Activated naive CD8-positive, alpha-beta T cell treated with anti-CD3 and anti-CD28 coated beads, Interleukin-2, amount 10 ng/mL, durations not matched to agents 7 days and 5 days (primary cell): ENCODE measurements at places on chromosomes 1 and 21. TPM values are rescaled to one million over a fixed set of nuclear protein-coding genes. Genes with fewer than 3 reads are reported as not detected.

The COP1 gene
- total RNA-seq: 43.2 TPM

DNA sequence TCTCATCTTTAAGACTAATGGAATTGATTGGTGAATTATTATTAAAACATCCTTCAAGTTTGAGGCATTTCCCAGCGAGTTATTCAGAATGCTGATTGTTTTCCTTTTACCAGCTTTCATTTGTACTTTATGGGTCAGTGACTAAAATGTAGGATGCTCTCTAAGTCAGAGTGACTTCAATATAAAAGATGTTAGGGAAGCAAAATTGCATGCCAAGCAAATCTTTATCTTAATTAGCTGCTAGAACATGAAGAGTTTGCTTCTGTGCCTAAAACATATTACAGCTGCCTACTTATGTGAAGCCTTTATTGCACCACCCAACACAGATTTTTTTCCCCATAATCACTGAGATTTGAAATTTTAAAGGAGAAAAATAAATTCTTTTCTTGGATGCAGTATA lies 79.8 kb upstream of the CYYR1 start:
- no peaks in the 10 kb centered on the region for H3K36me3 ChIP-seq
- no peak for DNase-seq
- H3K4me1 ChIP-seq: no peaks in the 10 kb centered on the region
- H3K27me3 ChIP-seq: peaks cover 1% of the 10 kb centered on the region

The NBPF10 gene
- 1.5 TPM for total RNA-seq

DNA sequence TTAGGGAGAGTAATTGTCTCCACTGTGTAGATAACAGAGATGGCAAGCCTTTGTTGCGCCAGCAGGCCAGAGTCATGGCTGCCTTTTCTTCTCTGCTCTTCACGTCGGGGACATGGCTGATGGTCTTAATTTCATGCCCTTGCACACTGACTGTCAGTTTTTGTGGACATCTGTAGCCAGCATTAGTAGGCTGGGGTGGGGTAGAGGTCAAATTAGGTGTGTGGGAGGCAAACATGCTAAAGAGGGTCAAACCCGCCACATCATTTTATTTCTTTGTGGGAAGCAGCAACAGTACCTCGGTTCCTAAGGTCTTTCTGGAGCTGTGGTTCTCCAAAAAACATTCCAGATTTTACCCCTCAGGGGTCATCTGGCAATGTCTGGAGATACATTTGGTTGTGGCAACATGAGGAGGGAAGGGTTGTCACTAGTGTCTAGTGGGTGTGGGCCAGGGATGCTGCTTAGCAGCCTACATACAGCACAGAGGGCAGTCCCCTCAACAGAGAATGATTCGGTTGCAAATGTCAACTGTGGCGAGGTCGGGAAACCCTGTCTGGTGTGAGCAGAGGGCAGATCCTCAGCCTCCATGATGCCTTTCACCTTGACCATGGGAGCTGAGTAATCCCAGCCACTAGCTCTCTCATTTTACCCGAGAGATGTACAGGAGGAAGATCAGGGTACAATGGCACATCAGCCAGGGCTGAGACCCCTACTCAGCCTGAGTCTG lies 14.7 kb downstream of the RUNX1 start:
- peaks cover 7% of the 10 kb centered on the region for H3K36me3 ChIP-seq
- peaks cover 37% of the 10 kb centered on the region for H3K4me1 ChIP-seq
- no peak for DNase-seq
- H3K27ac ChIP-seq: no peak overlapping the region
- no peak overlapping the region for H3K4me3 ChIP-seq
- H3K27me3 ChIP-seq: peaks cover 7% of the 10 kb centered on the region

DNA sequence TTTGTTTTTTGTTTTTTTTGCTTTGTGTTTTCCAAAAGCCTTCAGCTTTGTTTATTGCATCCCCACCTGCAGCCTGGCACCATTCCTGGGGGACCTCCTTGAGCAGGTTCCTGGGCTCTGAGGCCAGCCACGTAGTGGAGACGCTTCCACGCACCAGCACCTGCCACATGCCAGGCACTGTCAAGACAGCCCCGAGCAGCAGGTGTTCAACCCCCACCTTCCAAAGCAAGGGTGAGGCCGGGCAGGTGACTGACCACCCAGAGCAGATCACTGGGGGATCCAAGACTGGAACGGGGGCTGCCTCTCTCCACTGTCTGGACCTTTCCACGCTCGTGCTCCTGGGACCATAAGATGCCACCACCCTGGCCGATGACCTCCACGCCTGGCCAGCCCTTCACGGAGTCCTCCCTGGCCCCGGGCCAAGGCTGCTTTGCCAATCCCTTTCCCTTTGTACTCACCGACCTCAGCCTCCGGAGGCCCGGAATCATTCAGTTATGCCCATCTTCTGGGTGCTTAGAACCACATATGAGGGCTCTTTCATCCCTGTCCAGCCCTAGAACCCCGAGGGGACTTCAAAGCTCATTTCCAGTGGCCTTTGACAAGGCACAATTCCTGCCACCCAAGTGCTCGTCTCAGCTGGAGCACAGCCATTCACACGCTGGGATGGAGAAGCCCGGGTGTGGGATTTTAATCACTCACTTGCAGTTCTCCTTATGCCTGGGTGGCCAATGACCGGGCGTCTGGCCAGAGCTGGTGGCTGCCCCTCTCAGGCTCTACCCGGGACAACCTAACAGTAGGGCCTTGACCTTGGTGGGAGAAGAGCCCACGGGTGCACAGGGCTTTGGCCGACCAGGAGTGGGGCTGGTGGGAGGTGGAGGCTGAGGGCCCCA lies 330.8 kb downstream of the NPHP4 start:
- no peaks in the 10 kb centered on the region for H3K36me3 ChIP-seq
- no peaks in the 10 kb centered on the region for H3K27me3 ChIP-seq
- no peak overlapping the region for H3K4me3 ChIP-seq
- H3K27ac ChIP-seq: no peak overlapping the region

The OTUD7B gene
- 12.8 TPM for total RNA-seq

GRCh38 chr1:175269151-175269550 lies 76.6 kb upstream of the KIAA0040 start:
- H3K27ac ChIP-seq: no peak overlapping the region
- no peaks in the 10 kb centered on the region for H3K27me3 ChIP-seq
- no peak for DNase-seq
- H3K36me3 ChIP-seq: no peaks in the 10 kb centered on the region

The CDA gene
- not detected for total RNA-seq

DNA sequence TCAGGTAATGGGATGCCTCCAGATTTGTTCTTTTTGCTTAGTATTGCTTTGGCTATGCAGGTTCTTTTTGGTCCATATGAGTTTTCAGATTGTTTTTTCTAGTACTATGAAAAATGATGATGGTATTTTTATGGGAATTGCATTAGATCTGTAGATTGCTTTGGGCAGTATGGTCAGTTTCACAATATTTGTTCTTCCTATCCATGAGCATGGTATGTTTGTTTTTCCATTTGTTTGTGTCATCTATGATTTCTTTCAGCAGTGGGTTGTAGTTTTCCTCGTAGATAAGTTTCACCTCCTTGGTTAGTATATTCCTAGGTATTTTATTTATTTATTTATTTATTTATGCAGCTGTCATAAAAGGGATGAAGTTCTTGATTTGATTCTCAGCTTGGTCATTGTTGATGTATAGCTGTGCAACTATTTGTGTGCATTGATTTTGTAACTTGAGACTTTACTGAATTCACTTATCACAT lies 103.9 kb upstream of the DNAH14 start:
- no peak overlapping the region for H3K4me3 ChIP-seq
- H3K27ac ChIP-seq: no peak overlapping the region
- no peaks in the 10 kb centered on the region for H3K4me1 ChIP-seq
- no peaks in the 10 kb centered on the region for H3K36me3 ChIP-seq
- DNase-seq: no peak

The TRPM2 gene
- 31.1 TPM for total RNA-seq

DNA sequence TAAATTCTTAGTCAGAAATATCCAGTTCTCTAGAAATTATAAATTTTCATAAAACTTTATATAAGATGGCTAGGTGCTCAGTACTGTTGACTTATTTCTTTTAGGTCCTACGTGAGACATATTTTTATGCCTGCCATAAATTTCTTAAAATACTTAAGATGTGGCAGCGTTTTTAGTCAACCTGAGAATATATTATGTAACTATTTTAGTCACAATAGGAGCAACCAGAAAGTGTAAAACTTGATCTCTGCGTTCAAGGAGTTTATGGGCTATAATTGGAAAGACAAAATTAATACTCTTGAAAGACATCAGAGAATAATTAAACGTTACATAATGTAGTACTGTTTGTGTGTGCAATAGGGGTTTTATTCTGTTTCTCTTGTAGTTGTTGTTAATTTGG lies 24.1 kb upstream of the PGM1 start:
- no peak overlapping the region for H3K4me3 ChIP-seq
- no peak overlapping the region for H3K27ac ChIP-seq
- no peak for DNase-seq

DNA sequence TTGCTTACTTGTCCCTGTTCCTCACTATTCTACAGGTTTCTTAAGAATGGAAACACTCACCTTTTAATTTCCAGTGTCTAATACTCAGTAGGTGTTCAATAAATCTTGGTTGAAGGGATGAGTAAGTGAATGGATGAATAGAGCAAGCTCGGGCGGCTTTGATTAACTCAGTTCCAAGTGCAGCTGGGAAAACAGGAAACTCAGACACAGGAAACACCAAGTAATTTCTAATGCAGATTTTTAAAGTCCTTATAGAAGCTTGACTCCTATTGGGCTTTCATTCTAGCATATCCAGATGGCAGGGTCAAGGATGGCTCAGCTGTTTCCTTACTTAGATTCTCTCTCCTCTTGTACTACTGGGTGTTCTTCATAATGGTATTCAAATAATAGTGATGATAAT lies 14.0 kb downstream of the CAMK1G start:
- H3K36me3 ChIP-seq: no peaks in the 10 kb centered on the region
- no peak for DNase-seq
- no peaks in the 10 kb centered on the region for H3K4me1 ChIP-seq
- peaks cover 50% of the 10 kb centered on the region for H3K27me3 ChIP-seq
- no peak overlapping the region for H3K27ac ChIP-seq

DNA sequence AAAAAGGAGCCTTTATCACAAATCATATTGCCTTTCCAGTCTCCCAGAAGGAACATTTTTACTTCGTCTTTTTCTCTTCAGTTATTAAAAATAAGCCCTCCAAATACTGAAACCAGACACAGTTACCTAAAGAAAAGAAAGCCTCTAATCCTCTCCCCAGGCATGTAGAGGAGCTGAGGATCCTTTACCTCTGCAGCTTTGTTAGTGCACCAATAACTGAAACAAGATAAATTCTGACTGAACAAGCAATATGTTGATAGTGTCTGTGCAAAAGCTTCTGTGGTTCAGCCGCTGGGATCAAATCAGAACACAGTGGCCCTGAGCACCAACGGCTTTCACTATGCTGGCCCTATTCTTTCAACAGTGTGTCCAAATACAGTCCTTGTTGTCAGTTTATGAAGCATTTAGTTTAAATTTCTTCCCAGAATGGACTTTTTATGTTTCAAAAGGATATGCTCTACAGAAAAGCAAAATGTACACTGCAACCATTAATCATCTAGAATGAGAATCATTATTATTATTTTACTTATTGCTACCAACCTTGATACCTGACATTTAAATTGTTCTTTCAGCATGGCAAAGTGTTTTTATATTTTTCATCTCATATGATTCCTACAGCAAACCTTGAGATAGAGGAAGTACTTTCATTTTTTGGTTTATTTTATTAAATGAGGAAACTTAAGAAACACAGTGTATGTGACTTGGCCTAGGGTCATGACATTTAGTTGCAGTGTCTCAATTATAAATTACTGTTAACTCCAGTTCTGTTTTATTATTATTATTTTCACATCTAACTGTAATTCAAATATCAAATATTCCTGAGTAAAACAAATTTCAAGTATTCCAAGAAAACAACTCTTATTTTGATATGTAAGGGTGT lies 217.9 kb downstream of the NEGR1 start:
- DNase-seq: no peak
- no peaks in the 10 kb centered on the region for H3K4me1 ChIP-seq
- H3K4me3 ChIP-seq: no peak overlapping the region
- H3K36me3 ChIP-seq: no peaks in the 10 kb centered on the region

DNA sequence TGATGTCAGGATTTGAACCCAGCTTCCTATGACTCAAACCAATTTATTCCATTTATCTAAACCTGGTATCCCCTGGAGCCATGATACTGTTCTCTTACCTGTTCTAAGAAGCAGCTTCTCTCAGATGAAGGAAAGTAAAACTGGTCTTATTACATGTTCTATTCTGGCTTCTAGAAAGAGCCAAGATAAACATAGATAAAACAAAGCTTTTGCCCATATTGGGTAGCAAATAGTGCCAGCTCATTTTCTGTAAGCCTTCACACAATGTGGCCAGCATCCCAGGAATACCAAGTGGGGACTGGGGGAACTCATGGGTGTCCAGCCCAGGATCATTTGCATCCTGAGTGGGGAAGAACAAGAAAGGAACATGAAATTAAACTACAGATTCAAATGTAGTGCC lies 53.5 kb upstream of the EPHA8 start:
- H3K36me3 ChIP-seq: peaks cover 10% of the 10 kb centered on the region
- no peak overlapping the region for H3K4me3 ChIP-seq
- no peak for DNase-seq
- no peak overlapping the region for H3K27ac ChIP-seq
- no peaks in the 10 kb centered on the region for H3K4me1 ChIP-seq
